ENCODE measurements at places on chromosomes 16 and 17. TPM values are rescaled to one million over a fixed set of nuclear protein-coding genes. Genes with fewer than 3 reads are reported as not detected.

DNA sequence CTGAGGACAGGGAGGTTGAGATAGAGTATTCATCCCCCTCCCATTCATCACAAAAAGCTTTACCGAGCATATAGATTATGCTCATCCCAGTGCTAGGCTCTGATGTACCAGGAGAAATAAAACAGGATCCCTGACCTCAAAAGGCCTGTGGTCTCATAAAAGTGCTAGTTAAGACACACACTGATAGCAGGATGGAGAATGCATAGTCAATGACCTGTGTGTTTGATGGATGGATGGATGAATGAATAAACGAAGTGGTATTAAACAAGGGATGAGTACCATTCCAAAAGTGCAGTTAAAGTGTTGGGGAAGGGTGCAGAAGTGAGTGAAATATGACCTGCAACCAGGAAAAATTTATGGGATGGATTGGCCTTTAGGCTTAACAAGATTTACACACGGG lies 133.9 kb upstream of the NUDT7 start:
- DNase-seq, result no peak

DNA sequence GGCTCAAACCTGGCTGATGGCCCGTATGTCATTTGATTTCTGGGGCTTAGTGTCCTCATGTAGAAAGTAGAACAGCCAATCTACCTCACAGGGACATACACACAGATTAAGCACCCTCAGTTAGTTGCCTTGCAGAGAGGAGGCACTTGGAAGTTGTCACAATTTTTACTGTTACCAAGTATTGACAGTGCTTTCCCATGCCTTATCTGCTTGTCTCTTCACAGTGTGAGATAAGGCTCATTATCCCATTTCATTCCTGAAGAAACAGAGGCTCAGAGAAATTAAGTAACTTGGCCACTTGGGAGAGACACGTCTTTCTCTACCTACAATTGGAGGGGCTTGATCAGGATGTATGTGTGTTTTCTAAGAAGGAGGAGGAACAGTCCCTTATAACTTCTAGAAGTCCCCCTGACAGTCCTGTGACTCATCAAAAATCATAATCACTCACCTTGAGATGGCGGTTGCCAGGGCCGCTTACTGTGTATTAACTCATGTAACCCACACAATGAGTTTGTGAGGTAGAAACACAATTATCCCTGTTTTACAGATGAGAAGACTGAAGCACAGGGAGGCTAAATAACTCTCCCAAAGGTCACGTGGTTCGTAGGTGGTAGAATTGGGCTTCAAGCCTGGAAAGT lies 56.9 kb upstream of the LHX1 start:
- DNase-seq, result no peak

MT1G gene
- not detected for total RNA-seq

SSTR5 gene
- total RNA-seq, result not detected

GRCh38 chr16:3518292-3518985 lies 17.6 kb downstream of the CLUAP1 start:
- DNase-seq, result no peak

GRCh38 chr17:28926366-28926765 lies 23.5 kb upstream of the DHRS13 start:
- DNase-seq, result no peak

DNA sequence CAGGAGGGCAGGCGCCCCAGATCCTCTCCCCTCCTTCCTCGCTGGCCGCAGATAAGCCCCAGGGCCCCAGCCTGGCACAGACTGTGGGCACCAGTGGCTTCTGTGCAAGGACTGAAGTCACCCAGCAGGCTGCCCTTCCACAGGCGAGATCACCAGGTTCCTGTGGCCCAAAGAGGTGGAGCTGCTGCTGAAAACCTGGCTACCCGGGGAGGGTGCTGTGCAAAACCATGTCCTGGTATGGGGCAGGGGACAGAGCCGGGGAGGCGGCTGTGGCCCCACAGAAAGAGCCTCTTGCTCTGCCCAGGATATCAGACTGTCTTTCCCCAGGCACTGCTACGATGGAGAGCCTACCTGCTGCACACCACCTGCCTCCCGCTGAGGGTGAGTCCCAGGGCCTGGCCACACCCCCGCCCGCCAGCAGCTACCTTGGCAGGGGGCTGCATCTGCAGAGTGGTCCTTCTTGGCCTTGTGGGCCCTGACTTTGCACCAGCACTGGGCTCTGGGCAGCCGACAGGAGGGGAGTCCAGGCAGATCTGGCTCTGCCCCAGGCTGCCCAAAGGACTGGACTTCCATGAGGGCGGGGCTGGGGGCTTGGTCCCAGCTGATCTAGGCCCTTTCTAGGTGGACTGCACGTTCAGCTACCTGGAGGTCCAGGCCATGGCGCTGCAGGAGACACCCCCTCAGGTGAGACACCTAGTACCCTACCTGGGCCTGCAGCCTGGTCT lies 615 bp downstream of the CARMIL2 start:
- DNase-seq, result no peak

DNA sequence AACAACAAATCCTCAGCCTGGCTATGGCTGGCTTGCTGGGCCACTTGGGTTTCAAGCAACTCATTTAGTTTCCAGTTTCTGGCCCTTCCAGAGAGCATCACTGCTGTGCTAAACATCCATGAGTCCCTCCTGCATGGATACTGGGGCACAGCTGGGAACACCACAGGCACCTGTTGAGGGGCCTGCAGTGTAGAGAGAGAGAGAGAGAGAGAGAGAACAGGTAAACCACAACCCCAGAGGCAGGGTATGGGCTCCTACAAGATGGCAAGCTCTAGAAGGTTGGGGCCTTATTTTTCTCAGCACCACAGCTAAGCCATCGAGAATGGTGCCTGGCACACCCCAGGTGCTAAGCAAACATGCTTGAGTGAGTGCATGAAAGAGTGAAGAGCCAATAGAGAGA lies 120.3 kb downstream of the RBFOX3 start:
- no peak for DNase-seq

AANAT gene
- not detected for total RNA-seq

- DNase-seq, result no peak
These were observed 500.2 kb downstream of the CDH11 start for GRCh38 chr16:64621616-64622015.

KRTAP1-1 gene
- total RNA-seq, result not detected

ITGAD gene
- total RNA-seq, result not detected

GRCh38 chr17:3033741-3034577 lies 29.4 kb downstream of the OR1D5 start:
- no peak for DNase-seq

PPP1R27 gene
- not detected for total RNA-seq

Measured in fibroblast of the aortic adventitia (primary cell).